ENCODE measurements at places on chromosomes 5 and 9. TPM values are rescaled to one million over a fixed set of nuclear protein-coding genes. Genes with fewer than 3 reads are reported as not detected.

FKTN gene
- 10.9 TPM for total RNA-seq

TEX10 gene
- total RNA-seq = 14.7 TPM

GMCL2 gene
- not detected for total RNA-seq

STPG3 gene
- 0.54 TPM for total RNA-seq

PCDHGA12 gene
- 0.09 TPM for total RNA-seq

SLC45A2 gene
- total RNA-seq = 0.20 TPM

DNA sequence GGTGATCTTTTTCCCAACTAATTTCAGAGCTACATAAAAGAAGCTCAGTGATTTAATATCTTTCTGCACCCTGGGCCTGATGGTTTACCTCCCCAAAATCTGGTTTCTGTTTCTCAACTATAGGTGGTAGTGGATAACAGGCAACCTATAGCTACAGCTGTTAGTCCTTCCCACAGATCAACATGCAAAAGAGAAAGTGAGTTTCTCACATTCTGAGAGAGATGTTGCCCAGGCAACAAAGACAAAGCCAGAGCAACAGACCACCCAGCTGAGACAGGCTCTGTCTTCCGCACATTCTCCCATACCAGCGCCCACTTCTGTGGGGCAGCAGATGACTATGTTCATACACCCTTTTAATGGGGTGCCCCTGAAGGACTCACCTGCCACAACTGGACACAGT is 40.7 kb upstream of the PPP2R2B start:
- no peak overlapping the region for H3K27ac ChIP-seq
- H3K36me3 ChIP-seq = no peaks in the 10 kb centered on the region
- no peaks in the 10 kb centered on the region for H3K27me3 ChIP-seq
- H3K4me3 ChIP-seq = no peak overlapping the region

- H3K36me3 ChIP-seq = no peaks in the 10 kb centered on the region
- peaks cover 4% of the 10 kb centered on the region for H3K4me1 ChIP-seq
- no peak for DNase-seq
Measured at GRCh38 chr9:673966-674526, 167.5 kb upstream of the DMRT1 start.

- H3K27ac ChIP-seq = no peak overlapping the region
- no peaks in the 10 kb centered on the region for H3K4me1 ChIP-seq
- no peaks in the 10 kb centered on the region for H3K27me3 ChIP-seq
- no peaks in the 10 kb centered on the region for H3K36me3 ChIP-seq
- H3K4me3 ChIP-seq = no peak overlapping the region
Measured at GRCh38 chr5:100186181-100186580, 349.0 kb upstream of the FAM174A start.

DNA sequence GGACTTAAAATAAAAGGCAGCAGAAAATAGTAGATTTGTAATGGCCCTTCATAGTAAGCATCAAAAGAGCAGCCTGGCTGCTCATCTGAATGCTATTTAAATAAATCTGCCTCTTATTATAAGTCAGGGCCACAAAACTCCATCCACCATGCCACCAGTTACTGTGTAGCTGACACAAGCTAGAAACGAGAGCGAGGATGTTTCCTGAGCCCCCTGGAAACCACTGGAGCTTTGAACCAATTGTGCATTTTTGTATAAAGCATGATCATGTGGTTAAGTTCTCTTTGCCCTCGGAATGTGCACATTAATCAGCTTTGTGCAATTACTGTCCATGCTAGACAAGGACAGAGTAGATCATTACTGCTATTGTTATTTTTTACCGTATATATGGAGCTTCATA is 17.4 kb downstream of the SLC24A2 start:
- no peaks in the 10 kb centered on the region for H3K36me3 ChIP-seq
- H3K27me3 ChIP-seq = peaks cover 2% of the 10 kb centered on the region
- DNase-seq = no peak
- H3K4me1 ChIP-seq = no peaks in the 10 kb centered on the region

DNA sequence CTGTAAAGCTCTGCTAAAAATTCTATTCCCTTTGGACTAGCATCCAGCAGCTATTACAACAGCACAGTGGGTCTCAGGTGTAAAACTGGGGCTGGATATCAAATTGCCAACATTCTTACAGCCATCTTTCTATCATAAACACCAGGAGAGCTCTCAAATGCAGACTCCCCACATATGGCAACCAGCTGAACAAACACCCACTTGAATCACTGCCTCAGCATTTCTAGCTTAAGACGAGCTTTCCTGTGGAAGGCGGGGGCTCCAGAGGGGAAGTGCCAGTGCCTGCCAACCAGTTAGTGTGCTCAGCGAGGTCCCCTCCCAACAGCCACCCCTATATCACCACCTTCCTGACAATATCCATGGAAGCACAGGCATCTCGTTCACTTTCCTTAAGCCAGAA is 62.2 kb downstream of the IPPK start:
- H3K27ac ChIP-seq = no peak overlapping the region
- no peaks in the 10 kb centered on the region for H3K4me1 ChIP-seq
- H3K4me3 ChIP-seq = no peak overlapping the region
- no peaks in the 10 kb centered on the region for H3K36me3 ChIP-seq

- peaks cover 7% of the 10 kb centered on the region for H3K4me1 ChIP-seq
- peaks cover 19% of the 10 kb centered on the region for H3K27me3 ChIP-seq
- peak overlapping the region; percentile 37 for H3K27ac ChIP-seq
Measured at GRCh38 chr5:176658817-176659511, 11.7 kb downstream of the TSPAN17 start.

- DNase-seq = no peak
- H3K4me1 ChIP-seq = no peaks in the 10 kb centered on the region
- H3K27ac ChIP-seq = no peak overlapping the region
- no peaks in the 10 kb centered on the region for H3K27me3 ChIP-seq
- H3K36me3 ChIP-seq = no peaks in the 10 kb centered on the region
- no peak overlapping the region for H3K4me3 ChIP-seq
Measured at GRCh38 chr5:151406322-151406947, 41.0 kb upstream of the SLC36A1 start.

DNA sequence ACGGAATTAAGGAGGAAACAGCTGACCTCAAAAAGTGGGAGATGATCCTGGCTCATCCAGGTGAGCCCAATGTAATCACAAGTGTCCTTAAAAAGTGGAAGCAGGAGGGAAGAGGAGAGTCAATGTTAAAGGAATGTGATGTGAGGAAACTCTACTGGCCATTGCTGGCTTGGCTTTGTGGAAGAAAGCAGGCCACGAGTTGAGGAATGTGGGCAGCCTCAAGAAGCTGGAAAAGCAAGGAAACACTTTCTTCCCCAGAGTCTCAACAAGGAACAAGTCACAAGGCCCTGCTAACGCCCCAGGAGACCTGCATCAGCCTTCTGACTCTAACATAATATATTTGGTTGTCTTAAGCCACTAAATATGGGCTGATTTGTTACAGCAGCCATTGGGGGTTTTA is 252.8 kb downstream of the PSAT1 start:
- H3K4me1 ChIP-seq = no peaks in the 10 kb centered on the region
- H3K4me3 ChIP-seq = no peak overlapping the region
- H3K27ac ChIP-seq = no peak overlapping the region
- no peaks in the 10 kb centered on the region for H3K36me3 ChIP-seq

GRCh38 chr5:101482931-101483330 is 579.8 kb upstream of the ST8SIA4 start:
- H3K27ac ChIP-seq = no peak overlapping the region
- H3K36me3 ChIP-seq = no peaks in the 10 kb centered on the region
- H3K4me1 ChIP-seq = no peaks in the 10 kb centered on the region

DNA sequence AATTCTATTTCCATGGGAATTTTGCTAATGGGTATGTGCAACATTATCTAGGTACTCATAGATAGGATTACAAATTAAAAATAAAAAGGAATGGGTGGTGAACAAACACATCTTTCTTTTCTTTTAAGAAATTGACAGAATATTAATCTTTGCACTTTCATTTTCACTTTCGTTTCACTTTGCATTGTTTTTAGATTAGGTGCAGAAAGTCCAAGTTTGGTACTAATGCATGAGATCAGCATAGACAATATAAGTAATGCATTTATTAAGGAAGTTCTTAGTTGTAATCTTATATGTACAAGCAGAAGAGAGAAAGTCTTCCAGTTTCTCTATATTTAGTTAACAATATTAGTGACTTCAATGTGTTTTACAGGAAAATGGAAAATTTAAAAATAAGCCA is 196.5 kb downstream of the COMMD10 start:
- no peaks in the 10 kb centered on the region for H3K36me3 ChIP-seq
- H3K27ac ChIP-seq = no peak overlapping the region
- no peaks in the 10 kb centered on the region for H3K4me1 ChIP-seq
- no peak overlapping the region for H3K4me3 ChIP-seq
- no peaks in the 10 kb centered on the region for H3K27me3 ChIP-seq

GRCh38 chr5:83400701-83401100 is 70.8 kb upstream of the VCAN start:
- H3K4me3 ChIP-seq = no peak overlapping the region
- H3K36me3 ChIP-seq = no peaks in the 10 kb centered on the region
- no peak overlapping the region for H3K27ac ChIP-seq
- DNase-seq = no peak
- no peaks in the 10 kb centered on the region for H3K27me3 ChIP-seq

GRCh38 chr9:92295240-92295790 is 1.8 kb upstream of the IARS1 start:
- no peak overlapping the region for H3K27ac ChIP-seq
- H3K4me3 ChIP-seq = no peak overlapping the region
- no peak for DNase-seq
- no peaks in the 10 kb centered on the region for H3K36me3 ChIP-seq
- H3K27me3 ChIP-seq = no peaks in the 10 kb centered on the region

- DNase-seq = peak; percentile 25
- no peaks in the 10 kb centered on the region for H3K4me1 ChIP-seq
- H3K27ac ChIP-seq = no peak overlapping the region
- no peak overlapping the region for H3K4me3 ChIP-seq
Measured at GRCh38 chr9:136629879-136630661, 32.6 kb upstream of the EGFL7 start.

Data from T-cell (primary cell).